ENCODE measurements at places on chromosomes 7 and 10.
A peak's percentile ranks its signal among the peaks of the same experiment; 100 is the strongest.

DNA sequence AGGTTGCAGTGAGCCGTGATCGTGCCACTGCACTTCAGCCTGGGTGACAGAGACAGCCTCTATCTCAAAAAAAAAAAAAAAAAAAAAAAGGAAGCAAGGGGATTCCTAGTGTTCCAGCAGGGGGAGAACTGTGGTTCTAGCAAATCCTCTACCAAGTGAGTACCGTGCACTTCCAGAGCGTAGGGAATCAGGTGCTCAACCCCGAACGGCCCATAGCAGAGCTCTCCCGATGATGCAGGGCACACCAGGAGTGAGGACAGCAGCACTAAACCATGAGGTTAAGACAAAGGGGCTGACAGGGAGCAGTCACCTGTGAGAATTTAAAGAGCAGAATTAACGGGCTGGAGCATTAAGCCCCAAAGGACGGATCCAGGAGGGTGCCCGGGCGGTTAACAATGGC, 173.6 kb downstream of the PTPRN2 start:
- no peak for DNase-seq
- no peak overlapping the region for H3K27ac ChIP-seq
- no peak overlapping the region for H3K4me3 ChIP-seq

GRCh38 chr7:16098585-16099179, 322.7 kb downstream of the CRPPA start:
- no peaks in the 10 kb centered on the region for H3K36me3 ChIP-seq
- no peak for DNase-seq
- no peak overlapping the region for H3K4me3 ChIP-seq
- H3K4me1 ChIP-seq, result no peaks in the 10 kb centered on the region
- no peaks in the 10 kb centered on the region for H3K27me3 ChIP-seq
- H3K27ac ChIP-seq, result no peak overlapping the region

DNA sequence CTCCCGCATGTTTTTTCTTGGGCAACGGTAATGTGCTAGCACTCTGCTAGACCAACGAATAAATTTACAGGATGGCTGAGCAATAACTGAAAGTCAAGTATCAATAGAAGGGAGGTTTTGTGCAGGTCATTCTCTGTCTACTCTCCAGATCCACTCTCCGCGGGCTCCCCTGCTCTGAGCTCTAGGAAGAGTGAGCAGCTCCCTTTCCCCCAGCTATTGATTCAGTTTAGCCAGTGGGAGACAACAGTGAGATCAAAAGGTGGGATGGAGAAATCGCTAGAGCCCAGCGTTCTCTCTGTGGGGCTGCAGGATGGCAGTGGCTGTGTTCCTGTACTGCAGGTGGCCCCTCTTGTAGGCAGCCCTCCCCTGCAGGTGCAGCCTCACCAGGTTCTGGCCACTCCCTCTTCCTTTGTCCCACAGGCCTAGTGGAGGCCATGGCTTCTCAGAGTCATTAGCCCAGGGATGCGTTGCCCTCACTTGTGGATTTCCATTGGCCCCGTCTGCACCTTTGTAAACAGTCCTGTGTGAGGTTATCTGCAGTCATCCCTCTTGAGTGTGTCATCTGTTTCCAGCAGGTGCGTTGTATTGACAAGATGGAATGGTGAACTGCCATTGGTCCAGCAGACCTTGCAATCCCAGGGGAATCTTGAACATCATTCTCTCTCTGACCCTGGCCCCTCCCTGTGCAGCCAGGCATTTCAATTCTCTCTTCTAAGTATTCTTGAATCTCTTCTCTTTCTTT, 11.1 kb downstream of the MSRB2 start:
- H3K27me3 ChIP-seq, result no peaks in the 10 kb centered on the region
- H3K4me3 ChIP-seq, result no peak overlapping the region
- H3K27ac ChIP-seq, result no peak overlapping the region
- H3K36me3 ChIP-seq, result no peaks in the 10 kb centered on the region
- DNase-seq, result no peak

- H3K27ac ChIP-seq, result no peak overlapping the region
- no peaks in the 10 kb centered on the region for H3K27me3 ChIP-seq
- no peaks in the 10 kb centered on the region for H3K4me1 ChIP-seq
- no peak overlapping the region for H3K4me3 ChIP-seq
- no peaks in the 10 kb centered on the region for H3K36me3 ChIP-seq
Measured at GRCh38 chr10:36452851-36453250, 672.5 kb upstream of the ANKRD30A start.

GRCh38 chr7:80659120-80660055, 20.9 kb downstream of the CD36 start:
- H3K4me3 ChIP-seq, result no peak overlapping the region
- peaks cover 5% of the 10 kb centered on the region for H3K4me1 ChIP-seq
- H3K27ac ChIP-seq, result no peak overlapping the region
- no peaks in the 10 kb centered on the region for H3K27me3 ChIP-seq
- H3K36me3 ChIP-seq, result no peaks in the 10 kb centered on the region

DNA sequence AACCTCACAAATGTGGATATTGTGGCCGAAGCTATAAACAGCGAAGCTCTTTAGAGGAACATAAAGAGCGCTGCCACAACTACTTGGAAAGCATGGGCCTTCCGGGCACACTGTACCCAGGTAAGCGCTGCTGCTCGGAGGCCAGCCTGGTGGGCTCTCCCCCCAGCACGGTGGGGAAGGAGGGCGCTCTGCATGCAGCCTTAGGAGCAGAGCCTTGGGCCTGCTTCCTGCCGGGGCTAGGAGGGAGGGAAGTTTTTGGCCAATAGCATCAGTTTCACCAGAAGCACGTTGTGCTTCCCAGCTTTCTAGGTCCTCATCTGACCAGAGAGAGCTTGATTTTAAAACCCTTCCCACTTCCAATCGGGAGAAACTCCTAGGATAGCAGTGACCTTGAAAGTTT, 62.8 kb downstream of the FIGNL1 start:
- no peak overlapping the region for H3K4me3 ChIP-seq
- H3K27ac ChIP-seq, result no peak overlapping the region
- H3K4me1 ChIP-seq, result no peaks in the 10 kb centered on the region
- DNase-seq, result no peak
- H3K36me3 ChIP-seq, result no peaks in the 10 kb centered on the region

DNA sequence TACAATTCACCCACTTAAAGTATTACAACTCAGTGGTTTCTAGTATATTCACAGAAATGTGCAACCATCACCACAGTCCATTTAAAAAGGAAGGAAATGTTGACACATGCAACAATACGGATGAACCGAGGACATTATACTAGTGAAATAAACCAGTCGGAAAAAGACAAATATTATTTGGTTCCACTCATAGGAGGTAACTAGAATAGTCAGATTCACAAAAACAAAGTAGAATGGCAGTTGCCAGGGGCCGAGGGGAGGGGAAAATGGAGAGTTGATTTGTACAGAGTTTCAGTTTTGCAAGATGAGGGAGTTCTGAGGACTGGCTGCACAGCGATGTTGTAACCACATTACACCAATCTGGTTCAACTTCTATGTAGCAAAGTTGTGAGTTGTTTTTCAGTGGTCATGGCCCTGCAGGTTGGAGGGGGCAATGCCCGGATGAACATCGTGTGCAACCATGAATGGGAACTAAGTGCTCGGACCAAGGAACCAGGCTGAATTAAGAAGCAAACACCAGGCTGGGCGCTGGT, 17.6 kb upstream of the TNPO3 start:
- no peak overlapping the region for H3K27ac ChIP-seq
- H3K4me3 ChIP-seq, result no peak overlapping the region
- no peak for DNase-seq
- no peaks in the 10 kb centered on the region for H3K27me3 ChIP-seq

DNA sequence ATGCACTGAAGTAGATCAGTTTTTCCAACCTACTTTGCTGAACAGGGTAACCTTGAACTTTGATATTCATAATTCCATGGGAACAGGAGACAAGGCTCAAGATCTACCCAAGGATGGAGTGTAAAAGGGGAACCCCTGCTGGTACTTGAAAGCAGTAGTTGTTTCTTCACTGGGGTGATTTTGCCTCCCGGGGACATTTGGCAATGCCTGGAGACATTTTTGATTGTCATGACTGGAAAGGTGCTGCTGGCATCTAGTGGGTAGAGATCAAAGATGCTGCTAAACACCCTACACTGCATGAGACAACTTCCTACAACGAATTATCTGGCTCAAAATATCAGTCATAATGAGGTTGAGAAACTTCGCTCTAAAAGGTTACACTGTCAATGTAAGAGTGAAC, 214.8 kb upstream of the CTBP2 start:
- no peak overlapping the region for H3K27ac ChIP-seq
- H3K4me1 ChIP-seq, result no peaks in the 10 kb centered on the region
- no peak overlapping the region for H3K4me3 ChIP-seq
- DNase-seq, result peak; percentile 4

DNA sequence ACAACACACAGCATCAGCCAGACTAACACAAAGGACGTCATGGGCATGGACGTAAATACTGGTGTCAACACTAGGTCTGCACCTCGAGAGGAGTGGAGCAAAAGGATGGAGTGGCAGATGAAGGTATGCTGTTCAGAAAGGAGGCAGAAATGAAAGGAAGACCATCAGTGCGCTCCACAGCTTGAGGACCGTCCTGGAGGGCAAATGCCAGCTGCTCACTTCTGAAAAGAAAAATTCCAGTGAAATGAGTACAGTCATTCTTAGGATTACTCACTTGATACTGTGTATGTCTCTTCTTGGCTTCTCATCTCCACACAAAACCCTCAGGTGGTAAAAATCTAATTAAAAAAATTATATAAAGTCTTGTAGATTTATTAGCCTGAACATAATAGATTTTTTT, 44.8 kb downstream of the EGFR start:
- H3K4me3 ChIP-seq, result no peak overlapping the region
- peak overlapping the region; percentile 90 for H3K27ac ChIP-seq
- no peaks in the 10 kb centered on the region for H3K27me3 ChIP-seq
- peaks cover 47% of the 10 kb centered on the region for H3K4me1 ChIP-seq

- H3K27ac ChIP-seq, result no peak overlapping the region
- no peak for DNase-seq
- no peaks in the 10 kb centered on the region for H3K27me3 ChIP-seq
- no peaks in the 10 kb centered on the region for H3K4me1 ChIP-seq
- H3K36me3 ChIP-seq, result no peaks in the 10 kb centered on the region
- H3K4me3 ChIP-seq, result no peak overlapping the region
Measured at GRCh38 chr7:156435486-156436231, 204.9 kb upstream of the RNF32 start.

- no peak overlapping the region for H3K27ac ChIP-seq
- no peaks in the 10 kb centered on the region for H3K36me3 ChIP-seq
- no peak overlapping the region for H3K4me3 ChIP-seq
- no peaks in the 10 kb centered on the region for H3K4me1 ChIP-seq
- H3K27me3 ChIP-seq, result no peaks in the 10 kb centered on the region
Measured at GRCh38 chr10:11819027-11819426, 4.1 kb upstream of the PROSER2 start.

GRCh38 chr10:128875956-128876736, 590.9 kb upstream of the MGMT start:
- no peaks in the 10 kb centered on the region for H3K4me1 ChIP-seq
- no peak overlapping the region for H3K27ac ChIP-seq
- no peak overlapping the region for H3K4me3 ChIP-seq
- no peak for DNase-seq
- H3K27me3 ChIP-seq, result no peaks in the 10 kb centered on the region

- no peaks in the 10 kb centered on the region for H3K4me1 ChIP-seq
- H3K27ac ChIP-seq, result no peak overlapping the region
- H3K4me3 ChIP-seq, result no peak overlapping the region
- H3K27me3 ChIP-seq, result no peaks in the 10 kb centered on the region
Measured at GRCh38 chr10:36670621-36671402, 454.6 kb upstream of the ANKRD30A start.

DNA sequence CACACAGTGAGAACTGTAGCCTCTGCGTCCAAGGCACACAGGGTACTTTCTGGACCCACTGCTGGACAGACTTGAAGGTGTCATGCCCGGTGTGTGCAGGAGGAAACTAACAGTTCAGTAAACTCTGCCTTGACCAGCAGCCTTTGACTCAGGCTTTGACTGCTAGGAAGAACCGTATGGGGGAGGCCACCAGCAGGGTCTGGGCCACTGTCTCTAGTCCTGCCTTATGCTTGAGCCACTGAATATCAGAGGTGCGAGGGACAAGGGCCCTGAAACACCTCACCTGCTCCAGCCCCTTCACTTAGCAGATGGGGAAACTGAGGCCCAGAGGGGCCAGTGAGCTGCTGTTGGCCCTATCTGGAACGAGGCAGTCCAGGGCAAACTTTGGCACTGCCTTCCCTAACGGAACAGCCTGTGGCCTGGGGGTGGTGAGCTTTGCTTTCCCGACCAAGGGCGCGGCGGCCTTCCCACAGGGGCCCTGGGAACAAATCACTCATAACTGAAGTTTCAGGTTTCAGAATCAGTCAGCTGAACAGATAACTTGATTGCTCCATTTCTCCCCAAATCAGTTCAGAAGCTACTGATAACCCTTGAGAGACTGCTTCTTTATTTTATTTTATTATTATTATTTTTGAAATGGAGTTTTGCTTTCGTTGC, 130.0 kb downstream of the FAM53B start:
- H3K27me3 ChIP-seq, result no peaks in the 10 kb centered on the region
- H3K27ac ChIP-seq, result no peak overlapping the region
- H3K36me3 ChIP-seq, result no peaks in the 10 kb centered on the region
- no peak for DNase-seq

DNA sequence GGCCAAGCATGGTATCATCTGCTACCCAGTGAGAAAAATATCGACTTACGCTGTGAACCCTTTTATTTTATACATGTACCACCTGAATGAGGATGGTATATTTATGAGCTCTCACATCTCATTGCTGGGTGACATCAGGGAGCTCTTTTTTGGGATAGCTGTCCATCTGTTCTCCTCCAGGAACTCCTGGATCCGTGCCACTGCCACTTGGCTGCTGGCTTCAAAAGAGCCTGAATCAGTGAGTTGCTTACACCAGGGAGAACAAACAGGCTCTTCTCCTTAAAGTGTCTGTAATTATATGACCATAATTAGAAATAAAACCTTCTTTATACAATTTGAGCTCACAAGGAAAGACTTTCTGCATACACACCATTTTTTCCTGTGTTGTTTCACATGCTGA, 106.2 kb downstream of the KAT6B start:
- no peaks in the 10 kb centered on the region for H3K27me3 ChIP-seq
- no peaks in the 10 kb centered on the region for H3K36me3 ChIP-seq
- no peak overlapping the region for H3K27ac ChIP-seq
- H3K4me1 ChIP-seq, result peaks cover 10% of the 10 kb centered on the region

- no peak for DNase-seq
- no peak overlapping the region for H3K4me3 ChIP-seq
- no peak overlapping the region for H3K27ac ChIP-seq
- no peaks in the 10 kb centered on the region for H3K36me3 ChIP-seq
- H3K27me3 ChIP-seq, result no peaks in the 10 kb centered on the region
Measured at GRCh38 chr7:69640216-69640615, 41.9 kb downstream of the AUTS2 start.

GRCh38 chr7:31488562-31489203, 25.2 kb upstream of the ITPRID1 start:
- no peak overlapping the region for H3K4me3 ChIP-seq
- no peaks in the 10 kb centered on the region for H3K4me1 ChIP-seq
- peak; percentile 78 for DNase-seq
- H3K27ac ChIP-seq, result no peak overlapping the region

DNA sequence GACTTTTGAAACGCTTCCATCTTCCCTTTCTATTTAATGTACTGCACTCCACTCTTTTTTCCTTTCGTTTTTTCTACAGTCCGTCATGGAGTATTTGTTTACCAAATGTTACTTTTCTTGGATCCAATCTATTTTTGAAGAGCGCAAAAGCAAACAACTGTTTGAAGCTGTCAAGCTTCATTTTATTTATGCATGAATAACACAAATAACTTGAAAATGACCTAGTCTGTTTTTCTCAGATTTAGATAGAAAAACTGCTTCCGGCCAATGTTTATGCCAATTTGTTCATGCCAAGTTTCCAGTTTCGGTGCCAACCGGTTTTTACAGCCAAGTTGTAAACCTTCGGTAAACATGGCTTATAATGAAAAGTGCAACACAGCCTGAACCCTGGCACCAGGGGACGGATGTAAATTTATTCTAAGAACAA, 150.9 kb upstream of the KLF6 start:
- peak overlapping the region; percentile 42 for H3K4me3 ChIP-seq
- no peaks in the 10 kb centered on the region for H3K36me3 ChIP-seq
- peak overlapping the region; percentile 92 for H3K27ac ChIP-seq
- no peaks in the 10 kb centered on the region for H3K27me3 ChIP-seq
- no peaks in the 10 kb centered on the region for H3K4me1 ChIP-seq
